ENCODE measurements at places on chromosomes 13 and 19.

DNA sequence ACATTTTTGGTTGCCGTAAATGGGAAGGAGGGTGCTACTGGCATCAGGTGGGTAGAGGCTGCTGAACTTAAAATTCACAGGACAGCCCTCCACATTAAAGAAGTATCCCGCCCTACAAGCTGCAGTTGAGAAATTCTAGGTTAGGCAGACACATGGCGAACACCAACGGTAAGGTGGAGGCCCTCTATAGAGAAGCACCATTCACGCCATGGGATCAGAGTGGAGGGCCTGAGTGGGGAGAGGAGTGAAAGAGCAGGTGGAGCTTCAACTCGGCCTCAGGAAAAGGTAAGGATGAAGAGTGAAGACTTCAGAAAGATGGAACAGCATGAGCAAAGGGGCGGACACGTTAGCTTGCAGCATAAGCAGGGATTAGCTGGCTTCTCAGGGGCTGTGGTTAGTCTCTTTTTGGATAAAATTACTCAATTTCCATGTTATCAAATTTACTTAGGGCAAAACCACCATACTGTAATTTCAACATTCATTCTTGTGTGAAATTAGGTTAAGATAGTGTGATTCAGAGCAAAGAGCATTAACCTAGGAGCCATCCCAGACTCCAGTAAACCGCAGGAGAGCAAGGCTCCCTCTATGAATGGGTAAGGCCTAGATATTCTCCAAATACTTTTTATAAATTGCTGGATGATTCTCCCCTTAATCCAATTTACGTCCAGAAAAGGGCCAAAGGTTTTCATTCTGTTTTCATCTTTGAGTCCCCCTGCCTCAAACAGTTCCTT lies 1.2 kb downstream of the EEF1AKMT1 start:
- DNase-seq, result no peak

DNA sequence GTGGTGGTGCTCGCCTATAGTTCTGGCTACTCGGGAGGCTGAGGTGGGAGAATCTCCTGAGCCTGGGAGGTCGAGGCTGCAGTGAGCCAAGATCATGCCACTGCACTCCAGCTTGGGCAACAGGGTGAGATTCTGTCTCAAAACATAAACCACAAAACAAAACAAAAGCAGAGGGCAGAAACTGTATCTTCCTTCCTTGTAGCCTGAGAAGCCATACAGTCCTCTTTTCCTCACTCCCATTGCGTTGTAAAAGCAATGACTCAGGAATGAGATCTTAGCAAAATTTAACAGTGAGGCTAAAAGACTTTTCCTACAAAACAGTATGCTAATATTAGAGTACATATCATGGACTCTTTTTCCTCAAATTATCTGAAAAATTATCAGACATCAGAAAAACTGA lies 130.9 kb downstream of the SHISA2 start:
- no peak for DNase-seq

DNA sequence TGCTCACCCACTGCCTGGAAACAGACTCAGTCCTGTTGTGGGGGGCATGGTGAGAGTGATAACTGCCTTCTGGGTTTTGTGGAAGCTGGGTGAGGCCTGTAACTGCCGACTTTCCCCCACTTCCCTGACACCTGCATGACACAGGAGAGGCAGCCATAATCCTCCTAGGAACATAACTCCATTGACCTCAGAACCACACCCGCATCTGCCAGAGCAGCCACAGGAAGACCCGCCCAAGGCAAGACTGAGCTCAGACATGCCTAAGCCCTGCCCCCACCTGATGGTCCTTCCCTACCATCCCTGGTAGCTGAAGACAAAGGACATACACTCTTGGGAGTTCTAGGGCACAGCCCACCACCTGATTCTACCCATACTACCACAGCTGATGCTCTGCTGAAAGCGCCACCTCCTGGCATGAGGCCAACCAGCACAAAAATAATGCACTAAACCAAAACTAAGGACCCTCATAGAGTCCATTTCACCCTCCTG lies 326.7 kb downstream of the RBM26 start:
- no peak for DNase-seq

- DNase-seq, result no peak
Measured at GRCh38 chr19:40717880-40718773, 1.2 kb downstream of the ITPKC start.

GRCh38 chr19:10402441-10403038 lies 802 bp downstream of the CDC37 start:
- no peak for DNase-seq
